Peyer's patch (tissue), 4 donors: ENCODE measurements at places on chromosomes 7 and 10. TPM values are rescaled to one million over a fixed set of nuclear protein-coding genes. Genes with fewer than 3 reads are reported as not detected.

Gene FKBP6
- not detected for total RNA-seq

DNA sequence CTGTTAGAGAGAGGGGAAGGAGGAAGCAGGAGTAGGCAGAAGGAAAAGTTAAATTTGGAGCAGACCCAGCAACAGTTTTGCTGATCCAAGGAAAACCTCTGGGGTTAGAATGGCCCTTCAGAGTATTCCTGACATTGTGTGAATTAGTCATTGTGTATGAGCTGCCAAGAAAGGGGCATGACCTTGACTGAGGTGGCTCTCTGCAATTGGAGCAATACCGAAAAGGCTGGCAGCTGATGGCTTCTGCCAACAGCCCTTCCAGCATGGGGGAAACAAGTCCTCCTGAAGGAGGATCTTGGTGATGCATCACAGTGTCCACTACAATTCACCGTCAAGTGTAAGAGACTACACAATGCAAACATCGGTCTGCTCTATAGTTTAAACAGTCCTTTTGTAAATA lies 20.6 kb upstream of the WASL start:
- no peak for DNase-seq

DNA sequence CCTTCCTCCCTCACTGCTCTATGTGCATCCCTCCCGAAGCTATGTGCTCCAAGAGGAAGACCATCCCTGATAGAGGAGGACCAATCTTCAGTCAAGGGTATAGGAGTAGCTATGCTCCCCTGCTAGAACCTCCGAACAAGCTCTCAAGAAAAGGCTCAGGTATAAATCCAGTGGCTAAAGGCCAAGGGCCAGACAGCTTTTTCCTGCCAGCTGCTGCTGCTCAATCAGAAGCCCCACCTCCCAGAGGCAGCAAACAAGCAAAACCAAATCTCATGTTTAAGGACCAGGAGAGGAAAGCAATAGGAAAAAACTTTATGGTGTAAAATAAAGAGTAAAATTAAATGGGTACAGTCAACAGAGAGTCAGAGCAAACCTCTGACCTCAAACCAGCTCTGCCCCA lies 187.2 kb downstream of the FGFR2 start:
- no peak for DNase-seq

DNA sequence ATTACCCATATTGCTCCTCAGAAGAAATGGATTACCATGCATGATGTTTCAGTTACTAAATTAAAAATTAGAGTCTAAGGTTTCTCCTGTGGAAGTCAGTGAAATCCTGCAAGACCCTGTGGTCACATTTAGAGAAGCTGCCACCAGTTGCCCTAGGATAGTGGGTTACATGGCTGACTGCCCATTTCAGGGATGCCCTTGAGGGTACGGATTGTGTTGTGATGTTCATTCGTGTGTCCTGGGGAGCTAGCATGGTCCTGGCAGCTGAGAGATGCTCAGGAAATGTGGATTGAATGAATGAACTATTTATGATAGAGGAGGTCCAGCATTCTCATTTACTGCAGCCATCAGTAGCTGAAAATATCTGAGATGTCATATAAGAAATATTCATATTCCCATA lies 55.1 kb downstream of the TMEM178B start:
- no peak for DNase-seq

DNA sequence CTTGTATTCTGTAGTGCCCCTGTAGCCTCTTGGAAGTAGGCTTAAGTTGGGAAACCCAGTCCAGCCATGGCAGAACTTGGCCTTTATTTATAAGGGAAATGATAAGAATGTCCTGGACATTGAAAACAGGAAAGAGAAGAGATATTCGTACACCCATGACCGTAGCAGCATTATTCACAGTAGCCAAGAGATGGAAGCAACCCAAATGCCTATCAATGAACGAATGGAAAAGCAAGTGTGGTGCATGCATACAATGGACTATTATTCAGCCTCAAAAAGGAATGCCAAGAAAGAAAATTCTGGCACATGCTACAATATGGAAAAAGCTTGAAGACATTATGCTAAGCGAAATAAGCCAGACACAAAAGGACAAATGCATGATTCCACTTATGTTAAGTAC lies 315.3 kb downstream of the CXCL12 start:
- DNase-seq = no peak
